ENCODE measurements at places on chromosomes 11 and 22.
A peak's percentile ranks its signal among the peaks of the same experiment; 100 is the strongest.

DNA sequence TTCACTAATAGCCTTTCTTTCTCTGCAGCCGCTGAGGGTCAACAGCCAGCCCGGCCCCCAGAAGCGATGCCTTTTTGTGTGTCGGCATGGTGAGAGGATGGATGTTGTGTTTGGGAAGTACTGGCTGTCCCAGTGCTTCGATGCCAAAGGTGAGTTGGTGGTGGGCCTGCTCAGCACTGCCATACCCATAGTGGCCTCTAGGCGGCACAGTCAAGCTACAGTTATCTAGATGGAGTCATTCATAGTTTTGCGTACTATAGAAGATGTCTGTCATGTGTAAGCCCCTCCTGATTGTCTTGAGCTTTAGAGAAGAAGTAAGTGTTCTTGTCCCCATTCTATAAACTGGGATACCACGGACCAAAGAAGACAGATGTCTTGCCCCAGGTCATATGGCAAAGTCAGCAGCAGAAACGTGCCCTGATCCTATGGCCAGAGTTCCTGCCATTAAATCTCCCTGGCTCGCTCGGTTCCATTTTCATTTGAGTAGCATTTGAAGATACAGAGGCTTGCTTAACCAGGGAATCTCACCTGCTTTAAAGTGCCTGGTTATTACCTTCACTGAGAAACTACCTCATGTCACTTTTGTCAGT, 42.1 kb upstream of the CRTAM start:
- DNase-seq: no peak

- DNase-seq: no peak
These were observed 7.8 kb downstream of the LDHAL6A start for GRCh38 chr11:18463439-18463838.

DNA sequence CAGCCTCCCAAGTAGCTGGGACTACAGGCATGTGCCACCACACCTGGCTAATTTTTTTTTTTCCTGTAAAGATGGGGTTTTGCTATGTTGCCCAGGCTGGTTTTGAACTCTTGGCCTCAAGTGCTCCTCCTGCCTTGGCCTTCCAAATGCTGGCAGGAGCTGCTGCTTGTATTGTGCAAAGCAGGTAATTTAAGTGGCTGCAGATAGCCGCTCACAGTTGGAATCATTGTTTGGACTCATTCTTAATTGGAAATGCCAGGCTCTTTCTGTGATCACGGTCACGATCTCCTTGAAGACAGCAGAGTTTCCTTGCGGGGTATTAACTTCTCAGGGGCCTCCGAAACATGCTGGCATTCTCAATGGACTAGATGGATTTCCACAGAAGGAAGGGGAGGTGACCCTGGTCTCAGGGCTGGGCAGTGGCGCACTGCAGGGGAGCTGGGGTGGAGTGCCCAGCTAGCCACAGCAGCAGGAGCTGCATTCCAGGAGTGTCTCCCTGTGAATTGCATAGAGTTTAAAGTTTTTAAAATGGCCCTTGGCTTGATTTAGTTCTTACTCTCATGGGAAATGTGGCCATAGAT, 136.1 kb downstream of the MORC2 start:
- no peak for DNase-seq

DNA sequence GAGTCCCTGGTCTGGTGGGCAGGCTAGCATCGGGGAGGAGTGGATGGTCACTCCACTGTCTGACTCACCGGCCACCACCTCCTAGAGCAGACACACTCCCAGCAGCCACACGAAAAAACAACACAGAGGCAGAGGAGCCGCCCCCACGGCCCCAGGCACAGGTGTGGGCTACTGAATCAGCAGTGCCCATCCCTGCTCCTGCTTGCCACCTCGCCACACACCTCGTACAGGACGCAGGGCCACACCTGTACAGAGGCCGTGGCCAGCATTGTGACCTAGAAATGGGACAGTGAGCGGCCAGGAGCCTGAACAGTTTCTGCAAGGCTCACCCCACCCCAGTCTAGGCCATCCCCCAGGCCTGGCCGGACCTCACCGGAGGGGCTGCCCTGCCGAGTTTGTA, 14.0 kb downstream of the TRIM29 start:
- no peak for DNase-seq

GRCh38 chr11:68012044-68012842, 2.1 kb downstream of the ALDH3B1 start:
- DNase-seq: no peak

- no peak for DNase-seq
These were observed 3.3 kb downstream of the ST3GAL4 start for GRCh38 chr11:126358763-126359160.

DNA sequence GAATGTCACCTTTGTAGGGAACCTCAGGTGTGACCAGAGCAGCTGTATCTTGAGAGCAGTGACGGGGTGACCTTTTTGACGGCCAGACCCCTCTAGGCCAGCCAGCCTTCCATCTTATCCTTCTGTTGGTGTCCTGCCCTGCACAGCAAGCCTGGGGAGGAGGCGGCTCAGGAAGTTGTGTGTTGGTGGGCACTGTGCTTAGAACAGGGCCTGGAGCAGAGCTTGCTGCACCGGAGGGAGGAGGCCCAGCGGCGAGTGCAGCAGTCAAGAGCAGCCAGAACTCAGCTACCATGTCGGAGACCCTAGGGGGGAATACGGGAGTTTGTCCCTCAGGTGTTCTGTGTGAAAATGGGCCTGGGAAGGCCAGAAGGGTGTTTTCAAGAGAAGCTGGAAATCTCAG, 129.4 kb downstream of the OSBP2 start:
- no peak for DNase-seq

DNA sequence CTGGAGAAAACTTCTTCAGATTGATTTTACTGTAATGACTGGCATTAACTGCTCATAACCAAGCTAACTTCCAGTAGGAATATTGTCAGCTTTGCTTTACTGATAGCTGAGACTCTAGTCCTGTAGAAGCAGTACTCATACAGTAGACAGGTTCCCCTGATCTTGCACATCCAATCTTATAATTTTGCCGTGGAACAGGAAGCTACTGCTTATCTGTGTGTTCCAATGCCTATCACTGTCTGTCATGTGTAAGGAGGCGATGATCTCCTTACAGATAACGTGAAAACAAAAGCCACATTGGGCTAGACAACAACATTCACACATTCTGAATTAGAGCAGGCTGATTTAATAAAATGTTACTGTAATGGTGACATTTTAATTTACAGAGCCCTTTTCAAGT, 13.2 kb downstream of the HSD17B12 start:
- no peak for DNase-seq

DNA sequence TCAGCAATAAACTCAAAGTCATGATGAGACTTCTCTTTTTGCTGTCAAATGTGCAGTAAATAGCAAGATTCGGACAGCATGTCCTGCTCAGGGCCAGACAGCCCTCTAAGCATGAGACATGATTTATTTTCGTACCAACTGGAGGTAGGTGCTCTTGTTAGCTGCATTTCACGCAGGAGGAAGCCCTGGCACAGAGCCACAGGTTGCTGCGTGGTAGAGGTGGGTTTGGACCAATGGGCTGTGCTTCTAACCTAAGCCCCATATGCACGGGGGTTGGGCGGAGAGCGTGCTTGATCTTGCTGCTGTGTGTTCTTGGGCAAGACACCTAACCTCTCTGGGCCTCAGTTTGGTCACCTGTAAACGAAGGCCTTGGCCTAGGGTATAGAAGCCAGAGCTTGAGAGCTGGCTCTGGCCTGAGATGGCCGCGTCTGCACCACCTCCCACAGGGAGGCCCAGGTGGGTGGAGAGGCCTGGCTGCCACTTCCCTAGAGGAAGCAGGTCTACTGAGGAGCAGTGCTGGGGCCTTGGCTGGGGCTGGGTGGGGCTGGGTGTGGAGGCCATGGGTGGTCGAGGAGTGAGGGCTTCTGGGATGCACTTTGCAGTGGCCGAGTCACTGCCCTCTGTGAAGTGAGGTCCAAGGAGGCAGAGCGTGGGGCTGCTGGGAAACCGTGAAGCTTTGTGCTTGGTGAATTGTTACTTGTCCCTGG, 38.5 kb upstream of the GRAMD4 start:
- DNase-seq: no peak

DNA sequence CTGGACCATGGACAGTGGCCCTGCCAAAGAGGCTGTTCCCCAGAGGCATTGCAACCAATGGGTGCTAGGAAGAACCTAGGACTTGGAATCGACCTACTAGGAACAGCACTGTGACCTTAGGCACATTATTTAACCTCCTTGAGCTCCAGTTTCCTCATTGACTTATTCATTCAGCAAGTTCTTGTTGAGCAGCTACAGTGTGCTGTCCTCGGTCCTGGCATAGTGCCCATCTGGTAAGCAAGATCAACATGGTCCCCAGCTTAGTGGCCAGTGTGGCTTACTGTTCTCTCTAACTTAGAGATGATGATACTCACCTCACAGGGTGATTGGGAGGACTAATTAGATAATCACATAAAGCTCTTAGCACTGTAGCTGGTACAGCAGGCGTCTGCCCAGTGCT, 8.2 kb downstream of the ABCG4 start:
- no peak for DNase-seq

- DNase-seq: no peak
These were observed 9.9 kb upstream of the TALDO1 start for GRCh38 chr11:737366-737765.

DNA sequence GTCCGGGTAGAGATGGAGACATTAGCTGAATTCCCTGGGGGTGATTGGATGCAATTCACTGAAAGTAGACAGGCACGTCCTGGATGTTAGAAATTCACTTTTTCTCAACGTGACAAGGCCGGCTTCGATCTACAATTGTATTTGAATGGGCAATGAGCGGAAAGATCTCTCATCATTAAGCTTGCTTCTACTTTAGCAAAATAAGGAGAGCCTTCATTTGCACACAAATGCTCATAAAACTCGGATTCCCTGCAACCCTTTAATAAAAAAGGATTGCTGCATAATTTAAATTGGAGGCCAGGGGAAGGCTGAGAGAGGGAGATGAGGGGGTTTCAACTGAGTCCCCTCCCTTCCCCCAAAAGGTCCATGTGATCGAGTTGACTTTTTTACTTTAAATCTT, 10.6 kb upstream of the PAX6 start:
- no peak for DNase-seq

- DNase-seq: no peak
These were observed 3.2 kb downstream of the TBC1D10C start for GRCh38 chr11:67406969-67407687.

DNA sequence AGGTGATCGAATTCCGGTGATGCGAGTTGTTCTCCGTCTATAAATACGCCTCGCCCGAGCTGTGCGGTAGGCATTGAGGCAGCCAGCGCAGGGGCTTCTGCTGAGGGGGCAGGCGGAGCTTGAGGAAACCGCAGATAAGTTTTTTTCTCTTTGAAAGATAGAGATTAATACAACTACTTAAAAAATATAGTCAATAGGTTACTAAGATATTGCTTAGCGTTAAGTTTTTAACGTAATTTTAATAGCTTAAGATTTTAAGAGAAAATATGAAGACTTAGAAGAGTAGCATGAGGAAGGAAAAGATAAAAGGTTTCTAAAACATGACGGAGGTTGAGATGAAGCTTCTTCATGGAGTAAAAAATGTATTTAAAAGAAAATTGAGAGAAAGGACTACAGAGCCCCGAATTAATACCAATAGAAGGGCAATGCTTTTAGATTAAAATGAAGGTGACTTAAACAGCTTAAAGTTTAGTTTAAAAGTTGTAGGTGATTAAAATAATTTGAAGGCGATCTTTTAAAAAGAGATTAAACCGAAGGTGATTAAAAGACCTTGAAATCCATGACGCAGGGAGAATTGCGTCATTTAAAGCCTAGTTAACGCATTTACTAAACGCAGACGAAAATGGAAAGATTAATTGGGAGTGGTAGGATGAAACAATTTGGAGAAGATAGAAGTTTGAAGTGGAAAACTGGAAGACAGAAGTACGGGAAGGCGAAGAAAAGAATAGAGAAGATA, at the start of gene MALAT1:
MALAT1 (plus strand) TSS at position 69 of the 736 bp plus-strand sequence.
- DNase-seq: peak; percentile 91

- no peak for DNase-seq
These were observed 12.6 kb downstream of the CHST1 start for GRCh38 chr11:45652781-45653180.

GRCh38 chr11:2178906-2179494, 7.4 kb upstream of the TH start:
- DNase-seq: peak; percentile 60

DNA sequence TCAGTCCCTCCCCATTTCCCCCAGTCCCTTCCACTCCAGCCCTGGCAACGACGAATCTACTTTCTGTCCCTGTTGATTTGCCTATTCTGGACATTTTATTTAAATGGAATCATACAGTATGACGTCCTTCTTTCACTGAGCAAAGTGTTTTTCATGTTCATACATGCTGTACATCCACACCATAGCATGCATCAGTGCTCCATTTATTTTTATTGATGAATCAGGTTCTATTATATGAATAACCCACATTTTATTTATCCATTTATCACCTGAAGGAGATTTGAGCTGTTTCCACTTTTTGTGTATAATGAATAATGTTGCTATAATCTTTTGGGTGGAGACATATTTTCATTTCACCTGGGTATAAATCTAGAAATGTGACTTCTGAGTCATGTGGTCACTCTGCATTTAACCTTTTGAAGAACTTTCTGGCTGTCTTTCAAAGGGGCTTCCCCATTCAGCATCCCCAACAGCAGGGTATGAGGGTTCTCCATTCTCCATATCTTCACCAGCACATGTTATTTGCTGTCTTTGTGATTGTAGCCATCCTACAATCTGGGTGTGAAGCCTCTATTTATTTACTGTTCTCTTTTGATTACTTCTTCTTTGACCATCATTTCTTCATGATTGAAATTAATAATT, 531.7 kb downstream of the ETS1 start:
- DNase-seq: no peak

- no peak for DNase-seq
These were observed 20.6 kb downstream of the SLC5A1 start for GRCh38 chr22:32063701-32064100.

DNA sequence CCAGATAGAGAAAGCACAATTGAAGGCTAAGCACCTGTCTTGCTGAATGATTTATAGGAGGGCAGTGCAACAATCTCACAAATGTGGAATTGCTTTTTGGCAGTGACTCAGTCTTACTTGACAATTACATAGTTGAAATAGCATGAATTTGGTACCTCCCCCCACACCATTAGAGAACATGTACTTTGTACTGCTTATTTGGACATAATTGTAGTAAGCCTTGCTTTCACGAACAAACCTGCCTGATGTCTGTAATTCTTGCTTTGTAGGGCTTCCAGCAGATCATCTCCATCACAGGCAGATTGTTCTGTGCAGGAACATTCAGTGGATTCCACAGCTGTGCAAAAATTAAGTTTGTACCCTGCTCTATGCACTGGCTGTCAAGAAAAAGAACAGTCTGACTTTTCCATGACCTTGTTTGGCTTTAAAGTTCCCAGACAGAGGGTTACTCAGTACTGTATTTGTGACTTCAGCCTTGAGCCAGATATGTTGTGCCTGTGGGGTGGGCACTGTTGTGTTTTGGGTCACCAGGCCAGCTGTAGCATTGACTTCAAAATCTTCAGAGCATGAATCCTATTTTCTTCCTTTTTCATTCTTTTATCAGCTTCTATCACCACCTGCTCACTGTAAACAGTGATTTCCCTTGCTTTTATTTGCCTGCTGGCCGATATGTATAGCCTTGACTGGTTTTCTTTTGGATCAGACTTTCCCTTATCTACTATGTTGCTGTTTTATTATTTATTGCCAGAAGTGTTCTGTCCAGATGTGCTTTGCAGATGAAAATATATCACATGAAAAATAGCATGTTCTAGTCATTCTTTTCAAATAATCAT, 941.0 kb upstream of the CHORDC1 start:
- DNase-seq: no peak

All from HCT116 (cell line).